Stimulated activated CD8-positive, alpha-beta memory T cell treated with anti-CD3 and anti-CD28 coated beads, Interleukin-7, amount 100 ng/mL, for 4 hours (primary cell): ENCODE measurements at places on chromosomes 12 and 14.

DNA sequence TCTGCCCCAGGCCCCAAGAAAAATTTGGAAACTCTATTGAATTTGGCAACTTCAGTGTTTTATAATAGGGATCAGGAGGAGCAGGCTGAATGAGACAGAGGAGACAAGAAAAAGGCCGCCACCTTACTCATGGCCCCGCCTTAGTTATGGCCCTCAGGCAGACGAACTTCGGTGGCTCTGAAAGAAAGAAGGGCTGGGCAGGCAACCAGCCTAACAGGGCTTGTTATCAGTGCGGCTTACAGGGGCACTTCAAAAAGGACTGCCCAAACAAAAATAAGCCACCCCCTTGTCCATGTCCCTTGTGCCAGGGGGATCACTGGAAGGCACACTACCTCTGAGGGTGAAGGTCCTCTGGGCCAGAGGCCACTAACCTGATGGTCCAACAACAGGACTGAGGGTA lies 146.3 kb upstream of the ATF7IP start:
- no peak for DNase-seq

DNA sequence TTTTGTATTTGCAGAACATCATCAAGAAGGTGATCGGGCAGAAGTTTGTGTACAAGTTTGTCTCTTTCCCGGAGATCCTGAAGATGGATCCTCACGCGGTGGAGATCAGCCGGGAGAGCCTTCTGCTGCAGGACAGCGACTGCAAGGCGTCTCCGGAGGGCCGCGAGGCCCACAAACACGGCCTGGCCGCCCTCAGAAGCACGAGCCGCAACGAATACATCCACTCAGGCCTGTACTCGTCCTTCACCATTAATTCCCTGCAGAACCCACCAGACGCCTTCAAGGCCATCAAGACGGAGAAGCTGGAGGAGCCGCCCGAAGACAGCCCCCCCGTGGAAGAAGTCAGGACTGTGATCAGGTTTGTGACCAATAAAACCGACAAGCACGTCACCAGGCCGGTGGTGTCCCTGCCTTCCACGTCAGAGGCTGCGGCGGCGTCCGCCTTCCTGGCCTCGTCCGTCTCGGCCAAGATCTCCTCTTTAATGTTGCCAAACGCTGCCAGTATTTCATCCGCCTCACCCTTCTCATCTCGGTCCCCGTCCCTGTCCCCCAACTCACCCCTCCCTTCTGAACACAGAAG lies 52.8 kb downstream of the ELK3 start:
- no peak for DNase-seq

DNA sequence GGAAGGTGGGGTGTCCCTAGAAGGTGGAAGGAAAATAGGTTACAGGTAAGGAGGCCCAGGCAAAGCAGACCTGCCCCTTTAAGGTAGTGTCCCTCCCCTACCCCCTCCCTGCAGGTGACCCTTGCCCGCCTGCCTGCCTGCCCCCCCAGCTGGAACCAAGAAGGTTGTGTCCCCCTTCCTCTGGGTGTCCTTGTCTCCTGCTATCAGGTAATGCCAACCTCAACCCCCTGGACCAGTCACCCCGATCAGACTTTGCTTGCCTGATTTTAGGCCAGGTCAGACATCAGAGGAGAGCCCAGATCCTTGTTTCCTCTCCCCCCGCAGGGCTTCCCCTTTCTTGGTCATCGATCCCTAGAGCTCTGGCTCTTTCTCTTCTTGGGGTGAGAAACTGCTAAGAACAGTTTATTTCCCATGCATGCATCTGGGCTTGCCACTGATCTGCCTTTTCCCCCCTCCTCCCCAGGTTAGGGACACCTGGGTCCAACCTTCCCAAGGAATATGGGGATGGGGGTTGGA lies at the start of gene SLC39A5:
TSS of gene SLC39A5 (plus strand) at position 136 of the 516 bp plus-strand sequence. CDS start 1,224 bp downstream, outside the sequence.
- DNase-seq = no peak

DNA sequence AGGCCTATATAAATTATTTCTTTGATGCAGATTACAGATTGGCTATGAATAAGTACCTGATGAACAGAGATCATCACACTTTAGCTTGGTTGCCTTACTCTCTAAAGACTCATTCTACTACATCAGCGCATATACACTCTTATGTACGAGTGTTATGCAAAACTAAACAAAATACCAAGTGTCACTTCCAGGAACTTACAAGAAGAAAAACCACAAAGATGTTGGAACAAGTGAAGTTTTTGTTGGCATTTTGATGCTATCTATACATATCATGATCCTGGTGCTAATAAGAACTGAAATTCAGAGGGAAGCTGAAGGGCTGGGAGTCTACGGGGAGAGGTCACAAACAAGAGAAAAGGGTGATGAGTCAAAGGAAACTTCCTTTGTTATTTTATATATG lies 47.9 kb upstream of the CERS5 start:
- DNase-seq = no peak

GRCh38 chr14:102280376-102280962 lies 24.5 kb downstream of the MOK start:
- DNase-seq = no peak

- no peak for DNase-seq
Measured at GRCh38 chr14:69263771-69264170, 3.8 kb downstream of the GALNT16 start.

DNA sequence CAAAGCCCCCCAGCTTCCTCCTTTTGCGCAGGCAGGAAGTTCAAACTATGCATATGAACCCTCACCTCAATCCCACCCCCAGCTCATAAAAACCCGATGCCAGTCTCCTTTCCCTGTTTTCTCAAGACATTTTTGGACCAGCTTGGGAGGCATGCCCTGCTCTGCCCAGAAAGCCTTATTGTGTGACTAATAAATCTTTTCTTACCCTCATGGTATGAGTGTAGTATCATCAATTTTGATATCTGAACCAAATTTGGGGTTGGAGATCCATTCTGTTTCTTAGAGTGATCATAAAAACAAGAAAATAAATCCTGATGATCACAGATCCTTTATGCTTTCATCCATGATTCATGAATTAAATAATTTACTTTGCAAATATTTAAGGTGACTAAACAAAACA lies 128.5 kb downstream of the ALG10B start:
- DNase-seq = no peak

DNA sequence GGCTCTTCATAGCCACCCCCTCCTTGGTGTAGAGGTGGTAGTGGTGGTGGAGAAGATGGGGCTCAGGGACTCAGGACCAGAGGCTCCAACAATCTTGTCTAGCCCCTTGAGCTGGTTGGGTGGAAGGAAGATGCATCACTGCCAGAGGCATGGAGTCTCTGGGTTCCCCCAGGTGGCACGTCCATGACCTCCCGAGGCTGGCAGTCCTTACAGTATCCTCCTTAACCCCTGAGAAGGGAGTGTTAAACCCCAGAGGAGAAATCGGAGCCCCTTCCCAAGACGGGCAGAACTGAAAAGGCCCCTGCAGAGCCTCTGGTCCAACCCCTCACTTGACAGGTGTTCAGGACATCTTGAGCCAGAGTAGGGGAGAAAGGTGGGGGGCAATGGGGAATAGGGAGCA lies 9.1 kb downstream of the KRT83 start:
- DNase-seq = no peak

GRCh38 chr12:5433081-5433844 lies 1.4 kb downstream of the NTF3 start:
- DNase-seq = no peak

DNA sequence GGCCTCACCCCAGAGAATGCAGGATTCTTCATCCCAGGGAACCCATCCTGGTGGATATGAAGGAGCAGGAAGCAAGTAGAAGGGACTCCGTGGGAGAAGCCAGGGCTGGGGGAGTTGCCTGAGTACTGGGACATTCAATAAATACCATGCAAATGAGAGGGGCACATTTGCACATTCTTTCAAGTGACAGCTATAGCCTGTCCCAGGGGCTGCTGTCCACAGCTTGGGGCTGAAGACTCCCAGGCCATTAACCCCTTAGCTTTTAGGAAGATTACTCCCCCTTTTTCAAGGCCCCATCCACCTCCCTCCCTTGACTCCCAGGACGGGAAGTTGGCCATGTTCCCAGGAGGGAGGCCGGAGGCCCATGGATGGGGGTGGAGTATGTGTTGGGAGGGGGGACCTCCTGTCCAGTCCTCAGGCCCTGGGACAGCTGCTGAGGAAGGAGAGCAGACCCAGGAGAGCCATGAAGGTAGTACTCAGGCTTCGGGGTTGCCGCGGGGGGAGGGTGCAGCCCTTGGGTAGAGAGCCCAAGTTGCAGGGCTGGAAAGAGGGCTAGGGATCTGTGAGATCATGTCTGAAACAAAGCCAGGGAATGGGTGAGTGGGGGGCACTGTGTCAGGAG lies 974 bp upstream of the TNS2 start:
- DNase-seq = no peak

DNA sequence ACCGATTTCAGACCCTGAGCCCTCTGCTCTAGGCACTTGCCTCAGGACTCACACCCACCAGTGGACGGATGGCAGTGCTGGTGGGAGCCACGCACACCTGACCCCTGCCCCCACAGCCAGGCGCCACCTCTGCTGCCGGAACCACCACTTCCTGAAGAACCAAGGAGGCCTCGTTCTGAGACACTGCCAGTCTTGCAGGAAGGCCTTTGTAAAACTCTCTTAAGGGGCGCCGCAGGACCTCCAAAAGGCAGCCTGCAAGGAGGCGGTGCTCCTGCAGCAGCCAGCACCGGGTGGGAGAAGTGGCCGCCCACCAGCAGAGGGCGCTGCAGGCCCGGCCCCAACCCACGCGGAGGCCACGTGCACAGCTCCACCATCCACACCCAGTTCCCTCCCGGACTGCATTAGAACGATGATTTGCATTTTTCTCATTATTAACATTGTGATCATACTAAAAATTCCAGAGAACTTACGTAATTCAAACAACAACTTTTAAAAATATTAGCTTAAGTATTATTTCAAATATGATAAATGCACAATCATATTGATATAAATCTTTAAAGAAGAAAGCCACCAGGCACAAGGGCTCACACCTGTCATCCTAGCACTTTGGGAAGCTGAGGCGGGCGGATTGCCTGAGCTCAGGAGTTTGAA lies 12.8 kb downstream of the STX2 start:
- peak; percentile 70 for DNase-seq

DNA sequence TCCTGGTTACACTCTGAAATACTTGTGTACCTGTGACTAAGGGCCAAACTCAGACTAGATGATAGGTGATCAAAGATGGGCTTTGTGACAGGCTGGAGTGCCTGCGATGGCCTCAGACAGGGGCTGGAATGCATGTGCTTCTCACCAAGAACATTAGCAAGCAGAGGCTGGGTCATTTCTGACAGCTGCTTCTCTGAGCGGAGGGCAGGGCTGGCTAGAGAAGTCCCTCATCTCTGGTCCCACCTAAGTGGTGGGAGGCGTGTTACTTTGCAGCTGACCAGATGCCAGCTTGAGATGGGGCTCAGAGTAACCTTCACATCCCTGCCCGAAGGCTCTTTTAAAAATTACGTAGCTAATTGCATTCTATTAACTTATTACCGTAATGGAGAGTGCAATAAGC lies 106.8 kb upstream of the RTL1 start:
- DNase-seq = no peak

- DNase-seq = no peak
Measured at GRCh38 chr14:74710480-74710879, 2.4 kb downstream of the AREL1 start.

DNA sequence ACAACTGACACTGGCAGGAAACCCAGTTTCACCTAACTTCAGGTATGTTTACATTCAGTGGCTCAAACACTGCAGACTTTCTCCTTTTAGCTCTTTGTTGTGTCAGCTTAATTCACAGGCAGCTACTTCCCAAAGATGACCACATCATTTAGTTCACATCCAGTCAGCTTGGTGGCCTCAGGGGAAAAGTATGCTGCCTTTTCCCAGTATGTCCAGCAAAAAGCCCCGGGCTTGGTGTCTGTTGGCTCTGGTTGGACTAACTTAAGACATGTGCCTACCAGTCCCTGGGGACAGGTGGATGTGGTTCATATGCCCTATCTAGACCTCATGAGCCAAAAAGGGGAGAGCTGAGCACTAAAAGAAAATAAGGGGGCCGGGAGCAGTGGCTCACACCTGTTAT lies 56.4 kb downstream of the GOLGA5 start:
- DNase-seq = no peak

- no peak for DNase-seq
Measured at GRCh38 chr12:111720457-111720856, 34.6 kb downstream of the ACAD10 start.

GRCh38 chr14:75443203-75443969 lies 15.6 kb downstream of the JDP2 start:
- DNase-seq = no peak

GRCh38 chr12:89333564-89334252 lies 18.6 kb downstream of the DUSP6 start:
- no peak for DNase-seq

- no peak for DNase-seq
Measured at GRCh38 chr12:1913377-1914113, 4.9 kb downstream of the CACNA2D4 start.

GRCh38 chr14:90105756-90106155 lies 44.0 kb downstream of the KCNK13 start:
- DNase-seq = no peak

DNA sequence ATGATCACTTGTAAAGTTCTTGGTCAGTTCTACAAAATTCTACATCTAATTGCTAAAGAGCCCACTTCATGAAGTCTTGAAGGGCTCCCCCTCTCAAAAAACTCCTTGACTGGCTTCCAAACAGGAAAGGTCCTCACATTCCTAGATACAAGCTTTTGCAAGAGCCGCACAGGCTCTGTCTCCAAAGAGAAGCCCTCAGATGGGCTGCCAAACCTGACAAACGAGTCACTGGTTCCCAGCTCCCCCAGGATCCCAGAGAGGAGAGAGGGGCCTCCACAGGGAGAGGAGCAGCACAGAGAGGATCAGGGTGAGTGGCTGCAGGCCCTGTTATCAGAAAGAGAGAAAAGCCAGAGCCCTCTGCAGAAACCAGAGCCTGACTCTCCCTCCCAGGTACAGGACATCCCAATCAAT lies 5.8 kb downstream of the NID2 start:
- no peak for DNase-seq

GRCh38 chr14:103697206-103697602 lies 18.0 kb downstream of the XRCC3 start:
- DNase-seq = no peak

DNA sequence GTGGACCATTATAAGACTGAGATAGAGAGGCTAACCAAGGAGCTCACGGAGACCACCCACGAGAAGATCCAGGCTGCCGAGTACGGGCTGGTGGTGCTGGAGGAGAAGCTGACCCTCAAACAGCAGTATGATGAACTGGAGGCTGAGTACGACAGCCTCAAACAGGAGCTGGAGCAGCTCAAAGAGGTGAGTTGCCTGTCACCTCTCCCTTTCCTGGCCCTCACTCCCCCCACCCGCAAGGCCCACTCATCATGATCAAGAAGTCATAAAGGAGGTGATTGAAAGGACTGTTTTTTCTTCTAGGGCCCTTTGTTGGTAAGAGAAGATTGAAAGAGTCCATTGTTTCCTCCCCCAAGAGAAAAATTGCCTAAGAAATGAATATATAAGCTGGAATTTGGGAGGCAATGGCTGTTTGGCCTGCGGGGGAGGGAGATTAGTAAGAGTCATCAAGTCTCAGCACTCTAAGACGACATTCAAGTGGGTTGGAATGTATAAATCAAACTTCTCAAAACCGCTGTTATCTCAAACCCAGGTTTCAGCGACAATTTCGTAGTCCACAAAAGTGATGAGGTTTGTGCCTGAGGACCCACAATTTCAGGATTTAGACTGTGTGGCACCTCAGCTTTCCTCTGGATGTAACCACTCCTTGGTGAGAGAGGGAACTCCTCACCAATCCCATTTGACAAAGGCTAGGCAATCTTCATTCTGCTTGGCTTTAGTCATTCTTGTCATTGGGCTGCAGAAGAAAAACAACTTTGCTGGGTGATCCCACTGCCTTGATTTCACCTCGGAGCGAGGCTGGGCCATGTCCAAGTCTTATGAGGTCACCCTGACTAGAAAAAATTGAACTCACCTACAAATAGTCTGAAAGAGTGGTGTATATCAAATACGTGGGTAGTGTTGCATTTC lies 966 bp downstream of the BICD1 start:
- DNase-seq = no peak

- no peak for DNase-seq
Measured at GRCh38 chr12:83389237-83389996, 702.7 kb downstream of the TMTC2 start.
